ENCODE measurements at places on chromosomes 11 and 22.

GRCh38 chr11:131468565-131468964 lies 98.2 kb downstream of the NTM start:
- DNase-seq: no peak

GRCh38 chr11:119187123-119187892 lies 2.0 kb downstream of the NHERF4 start:
- no peak for DNase-seq

GRCh38 chr11:17595526-17596309 lies 48.7 kb downstream of the OTOG start:
- DNase-seq: no peak

- no peak for DNase-seq
Observed at GRCh38 chr11:75145196-75145971, 5.5 kb upstream of the SLCO2B1 start.

DNA sequence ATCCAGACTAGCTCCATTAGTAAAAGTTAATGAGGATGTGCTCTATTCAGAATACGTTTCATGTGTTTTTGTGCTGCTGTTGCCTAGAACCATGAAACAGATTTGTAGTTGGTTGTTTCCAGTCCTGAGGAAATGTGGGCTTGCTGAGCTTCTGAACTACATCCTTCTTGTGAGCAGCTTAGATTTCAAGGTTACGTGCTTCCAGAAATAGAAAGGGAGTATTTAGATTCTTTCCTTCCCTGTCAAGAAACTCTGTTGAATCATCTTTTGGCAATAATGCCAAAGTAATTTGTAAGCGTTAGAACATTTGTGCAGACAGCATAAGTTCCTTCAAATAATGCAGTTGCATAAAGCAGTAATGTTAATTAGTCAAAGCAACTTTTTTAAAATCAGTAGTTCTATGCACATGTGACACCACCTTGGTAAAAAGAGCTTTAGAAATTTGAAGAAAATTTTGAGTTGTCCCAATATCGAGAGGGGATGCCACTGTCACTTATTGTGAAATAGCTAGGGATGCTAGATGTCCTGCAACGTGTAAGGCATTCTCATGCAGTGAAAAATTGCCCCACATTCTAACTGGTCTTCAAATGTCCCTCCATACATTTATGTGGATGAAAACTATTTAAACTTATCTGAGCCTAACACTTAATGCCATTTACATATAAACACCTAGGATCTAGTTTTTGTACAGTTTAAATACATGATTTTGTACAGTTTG lies 169.6 kb downstream of the ETS1 start:
- DNase-seq: no peak

DNA sequence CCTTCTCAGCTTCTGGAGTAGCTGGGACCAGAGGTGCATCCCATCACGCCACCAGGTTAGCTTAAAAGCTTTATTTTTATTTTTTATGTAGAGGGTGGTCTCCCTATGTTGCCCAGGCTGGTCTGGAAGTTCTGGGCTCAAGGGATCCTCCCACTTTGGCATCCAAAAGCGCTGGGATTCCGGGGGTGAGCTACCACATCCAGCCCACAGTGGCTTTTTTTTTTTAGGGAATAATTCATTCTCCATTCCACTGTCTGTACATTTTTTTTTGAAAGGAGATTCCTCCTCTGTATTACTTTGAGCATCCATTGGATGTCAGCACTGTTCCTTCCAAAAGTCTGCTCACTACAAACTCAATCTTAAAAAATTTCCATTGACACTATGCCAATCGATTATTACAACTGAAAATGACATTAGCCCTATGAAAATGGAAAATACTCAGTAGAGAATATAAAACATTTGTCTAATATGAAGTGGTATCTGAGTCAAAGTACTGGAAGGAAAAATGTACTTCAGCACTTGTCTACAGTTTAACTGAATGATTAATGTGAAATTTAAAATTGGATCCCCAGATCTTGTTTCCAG lies 1.3 kb upstream of the LPXN start:
- DNase-seq: no peak

DNA sequence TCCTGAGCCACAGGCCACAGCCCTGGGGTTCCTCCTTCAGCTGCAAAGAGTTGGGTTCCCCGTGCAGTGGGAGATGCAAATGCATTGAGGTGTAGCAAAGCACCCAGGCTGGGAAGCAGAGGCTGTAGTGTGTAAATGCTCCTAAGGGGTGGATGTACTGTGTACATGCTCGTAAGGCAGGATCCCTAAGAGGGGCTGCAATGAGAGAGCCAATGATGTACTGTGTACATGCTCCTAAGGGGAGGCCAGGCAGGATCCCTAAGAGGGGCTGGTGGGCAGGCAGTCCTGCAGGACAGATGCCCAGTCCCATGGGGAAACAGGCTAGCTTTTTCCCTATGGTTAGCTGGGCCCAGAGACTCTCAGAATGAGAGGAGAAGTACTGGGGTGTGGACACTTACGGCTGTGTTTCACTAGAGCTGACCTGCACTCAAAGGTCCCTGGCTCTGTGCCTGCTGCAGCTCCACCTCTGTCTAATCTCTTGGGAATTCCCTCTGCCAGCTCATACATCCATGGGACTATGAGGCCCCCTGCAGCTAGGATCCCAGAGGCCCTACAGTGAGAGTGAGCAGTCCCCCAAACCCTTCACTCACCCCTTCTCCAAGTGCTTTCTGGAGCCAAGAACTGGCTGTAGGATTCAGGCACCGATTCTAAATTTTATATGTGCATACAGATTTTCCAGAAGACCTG lies 261.9 kb upstream of the LUZP2 start:
- DNase-seq: no peak

DNA sequence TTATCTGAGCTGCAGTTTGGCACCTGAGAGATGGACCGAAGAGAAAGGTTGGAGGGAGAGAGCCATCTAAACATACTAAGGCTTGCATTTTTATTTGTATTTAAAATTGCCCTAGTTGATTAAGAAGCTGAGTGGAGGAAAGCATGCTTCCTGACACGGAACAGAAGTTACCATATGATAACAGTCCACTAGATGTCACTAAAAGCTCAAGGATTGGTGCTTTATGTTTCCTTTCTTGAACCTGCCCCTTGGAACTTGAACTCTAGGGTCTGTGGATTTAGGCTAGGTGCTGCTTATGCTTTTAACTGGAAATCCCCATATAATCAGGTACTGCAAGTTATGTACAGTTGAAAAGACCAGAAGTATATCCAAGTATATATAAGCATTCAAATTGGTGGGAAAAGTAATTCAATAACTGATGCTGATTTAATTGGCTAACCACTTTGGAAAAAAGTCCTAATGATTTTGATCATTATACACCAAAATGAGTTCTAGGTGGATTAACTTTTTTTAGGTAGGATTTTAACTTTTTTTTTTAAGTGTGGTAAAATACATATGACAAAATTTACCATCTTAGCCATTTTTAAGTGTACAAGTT lies 9.5 kb downstream of the RBMXL2 start:
- DNase-seq: no peak

DNA sequence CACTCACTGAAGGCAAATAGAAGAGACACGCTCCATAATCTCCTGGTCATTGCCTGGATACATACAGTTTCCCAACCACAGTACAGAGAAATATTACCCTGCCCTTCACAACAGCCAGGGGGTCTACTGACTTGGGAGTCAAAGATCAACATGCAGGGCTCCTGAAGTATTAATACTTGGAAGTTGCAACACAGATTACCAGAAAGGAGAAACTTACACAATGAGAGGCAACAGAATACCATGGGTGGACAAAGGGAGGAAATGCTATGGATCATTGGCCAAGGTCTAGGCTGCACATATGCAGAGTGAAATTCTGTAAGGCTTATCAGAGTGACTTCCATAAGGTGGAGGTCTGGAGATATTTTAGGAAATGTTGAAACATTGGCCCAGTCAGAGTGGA lies 267.9 kb upstream of the FAT3 start:
- no peak for DNase-seq

DNA sequence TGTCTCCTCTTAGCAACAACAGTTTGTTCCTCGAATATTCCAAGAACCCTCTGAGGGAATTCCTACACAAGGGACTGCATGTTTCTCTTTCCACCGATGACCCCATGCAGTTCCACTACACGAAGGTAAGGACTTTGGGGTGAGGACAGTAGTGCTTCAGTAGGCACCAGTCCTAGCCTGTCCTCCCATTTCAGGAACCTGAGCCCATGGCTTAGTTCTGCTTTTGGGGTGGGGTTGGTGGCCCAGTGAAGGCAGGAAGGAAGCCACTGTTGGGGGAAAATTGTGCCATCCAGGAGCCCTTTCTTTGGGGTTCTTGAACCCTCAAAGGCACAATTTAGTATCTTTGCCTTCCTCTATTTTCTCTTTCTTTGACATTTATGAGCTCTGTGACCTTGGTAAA lies 38.2 kb downstream of the RNF141 start:
- DNase-seq: no peak

- no peak for DNase-seq
Observed at GRCh38 chr11:77029829-77030228, 4.4 kb upstream of the B3GNT6 start.

- DNase-seq: no peak
Observed at GRCh38 chr22:35903571-35904335, 124.9 kb downstream of the RBFOX2 start.

DNA sequence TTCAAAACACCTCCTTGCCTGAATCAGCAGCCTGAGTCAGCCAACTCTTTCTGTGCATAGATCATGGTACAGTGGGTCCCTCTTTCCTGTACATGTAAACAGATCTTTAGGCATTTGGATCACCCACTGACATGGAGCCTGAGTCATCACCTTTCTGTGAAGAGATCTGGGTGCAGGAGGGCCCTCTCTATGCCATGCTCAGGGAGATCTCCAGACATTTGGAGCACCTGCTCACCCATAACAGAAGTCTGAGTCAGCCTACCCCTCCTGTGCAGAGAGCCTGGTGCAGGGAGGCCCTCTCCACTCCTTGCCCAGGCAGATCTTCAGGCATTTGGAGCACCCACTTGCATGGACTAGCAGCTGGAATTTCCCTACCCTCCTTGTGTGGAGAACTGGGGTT lies 56.2 kb upstream of the GLYAT start:
- no peak for DNase-seq

GRCh38 chr11:15602785-15603567 lies 488.3 kb downstream of the INSC start:
- DNase-seq: no peak

DNA sequence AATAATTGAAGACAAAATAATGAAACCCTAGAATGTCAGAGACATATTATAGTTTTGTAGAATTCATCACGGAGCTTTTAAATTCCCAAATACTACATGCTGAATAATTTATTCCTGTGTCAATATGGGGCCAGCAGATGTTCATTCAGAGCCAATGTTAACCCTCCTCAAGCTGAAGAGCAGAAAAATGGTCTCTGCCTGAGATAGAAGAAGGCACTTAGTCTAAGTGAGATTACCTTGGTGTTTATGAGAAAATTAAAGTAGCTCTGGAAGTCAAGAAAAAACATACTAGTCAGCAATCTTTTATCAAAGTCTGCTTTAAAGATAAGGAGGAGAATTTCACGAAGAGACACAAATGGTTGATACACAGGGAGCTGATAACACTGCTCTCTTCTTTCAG lies 328.2 kb downstream of the TTC28 start:
- DNase-seq: no peak

DNA sequence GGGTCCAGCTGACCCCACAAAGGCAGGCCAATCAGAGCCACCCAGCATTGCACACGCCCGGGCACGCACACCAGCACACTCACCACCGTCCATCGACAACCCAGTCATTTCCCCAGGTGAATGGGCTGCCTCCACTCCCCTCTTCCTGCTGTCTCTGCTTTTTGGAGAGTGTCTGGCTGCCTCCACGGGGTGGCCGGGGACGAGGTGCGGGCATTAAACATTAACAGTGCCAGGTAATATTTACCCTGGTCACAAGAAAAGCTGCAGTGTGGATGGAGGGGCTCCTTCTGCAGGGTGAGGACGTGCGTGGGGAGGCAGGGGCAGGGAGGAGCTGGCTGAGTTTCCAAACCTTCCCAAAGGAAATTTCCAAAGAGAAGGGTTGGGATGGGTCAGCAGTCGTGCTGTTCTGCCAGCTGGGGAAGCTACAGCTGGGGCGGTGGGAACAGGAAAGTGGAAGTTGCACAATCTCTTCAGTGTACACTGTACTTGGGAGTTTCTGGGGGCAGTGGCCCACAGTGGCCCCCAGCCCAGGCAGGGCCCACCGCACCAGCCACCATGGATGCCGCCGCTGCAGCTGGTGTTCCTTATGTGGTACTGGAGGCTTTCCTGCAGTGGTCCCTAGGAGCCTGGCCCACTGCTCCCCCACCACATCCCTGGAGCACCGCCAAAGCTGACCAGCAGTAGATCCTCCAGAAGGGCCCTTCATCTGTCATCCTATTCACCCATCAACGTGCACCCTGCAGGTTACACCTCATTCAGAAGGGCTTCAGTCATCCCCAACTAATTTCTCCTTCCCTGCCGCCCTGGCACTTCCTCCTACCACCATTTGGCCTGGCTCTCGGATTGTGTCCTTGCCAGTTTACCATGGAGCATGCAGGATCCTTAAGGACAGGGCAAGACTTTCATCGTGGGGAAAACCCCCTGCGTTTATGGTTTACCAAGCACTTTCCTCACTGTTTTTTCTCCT lies at the start of gene FXYD2:
TSS of gene FXYD2 (minus strand) at position 174 of the 967 bp plus-strand sequence. CDS start at position 108, 66 bp downstream.
- DNase-seq: no peak

DNA sequence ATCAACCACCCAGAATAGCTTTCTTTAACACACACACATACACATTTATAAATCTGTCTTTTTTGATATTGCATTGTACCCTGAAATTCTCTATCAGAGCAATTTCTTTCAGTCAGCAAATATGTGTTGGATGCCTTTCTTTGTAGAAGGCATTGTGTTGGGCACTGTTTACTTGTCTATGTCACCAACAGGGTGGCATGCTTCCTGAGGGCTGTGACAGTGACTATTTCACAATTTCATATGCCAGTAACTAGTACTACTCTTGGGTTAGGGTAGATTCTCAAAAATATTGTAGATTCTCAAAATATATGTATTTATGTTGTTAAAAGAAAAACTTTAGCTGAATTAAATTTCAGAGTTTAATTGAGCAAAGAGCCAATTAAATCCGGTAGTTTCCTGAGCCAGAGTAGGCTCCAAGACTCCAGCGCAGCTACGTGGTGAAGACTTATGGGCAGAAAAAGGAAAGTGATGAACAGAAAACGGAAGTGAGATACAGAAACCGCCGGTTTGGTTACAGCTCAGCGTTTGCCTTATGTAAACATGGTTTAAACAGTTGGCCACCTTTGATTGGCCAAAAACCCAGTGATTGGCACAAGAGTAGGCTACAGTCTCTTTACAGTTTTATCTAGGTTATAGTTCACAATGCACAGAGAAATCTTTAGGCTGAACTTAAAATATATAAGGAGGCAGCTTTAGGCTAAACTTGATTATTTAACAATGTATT lies 723.3 kb downstream of the NTM start:
- DNase-seq: no peak
